ENCODE measurements at places on chromosomes 12 and 14. TPM values are rescaled to one million over a fixed set of nuclear protein-coding genes. Genes with fewer than 3 reads are reported as not detected.

KIF26A gene
- 14.3 TPM for polyA plus RNA-seq

LPAR5 gene
- polyA plus RNA-seq, result 1.5 TPM

AHSA1 gene
- 162 TPM for polyA plus RNA-seq

SAMD15 gene
- 9.0 TPM for polyA plus RNA-seq

ANKRD33 gene
- polyA plus RNA-seq, result 0.36 TPM

DEPDC4 gene
- 4.6 TPM for polyA plus RNA-seq

- DNase-seq, result no peak
Observed at GRCh38 chr12:93243689-93244513, 133.8 kb upstream of the NUDT4 start.

- no peak for DNase-seq
Observed at GRCh38 chr12:23813206-23813605, 136.3 kb downstream of the SOX5 start.

GRCh38 chr12:62817556-62818271, 117.2 kb downstream of the PPM1H start:
- DNase-seq, result no peak

DNA sequence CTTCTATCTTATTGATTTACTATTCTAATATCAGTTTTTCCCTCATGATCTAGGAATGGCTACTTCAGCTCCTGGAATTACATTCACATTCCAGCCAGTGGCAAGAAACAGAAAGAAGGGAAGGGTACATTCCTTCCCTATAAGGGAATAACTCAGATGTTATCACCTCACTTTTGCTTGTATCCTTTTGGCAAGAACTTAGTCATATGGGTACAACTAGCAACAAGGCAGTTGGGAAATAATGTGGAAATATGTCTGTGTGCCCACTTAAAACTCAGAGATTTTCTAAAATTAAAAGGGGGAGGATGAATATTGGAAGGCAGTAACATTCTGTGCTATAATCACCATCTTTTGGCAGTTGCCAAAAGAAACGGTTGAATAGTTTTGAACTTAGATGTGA, 85.6 kb downstream of the MSRB3 start:
- no peak for DNase-seq

DNA sequence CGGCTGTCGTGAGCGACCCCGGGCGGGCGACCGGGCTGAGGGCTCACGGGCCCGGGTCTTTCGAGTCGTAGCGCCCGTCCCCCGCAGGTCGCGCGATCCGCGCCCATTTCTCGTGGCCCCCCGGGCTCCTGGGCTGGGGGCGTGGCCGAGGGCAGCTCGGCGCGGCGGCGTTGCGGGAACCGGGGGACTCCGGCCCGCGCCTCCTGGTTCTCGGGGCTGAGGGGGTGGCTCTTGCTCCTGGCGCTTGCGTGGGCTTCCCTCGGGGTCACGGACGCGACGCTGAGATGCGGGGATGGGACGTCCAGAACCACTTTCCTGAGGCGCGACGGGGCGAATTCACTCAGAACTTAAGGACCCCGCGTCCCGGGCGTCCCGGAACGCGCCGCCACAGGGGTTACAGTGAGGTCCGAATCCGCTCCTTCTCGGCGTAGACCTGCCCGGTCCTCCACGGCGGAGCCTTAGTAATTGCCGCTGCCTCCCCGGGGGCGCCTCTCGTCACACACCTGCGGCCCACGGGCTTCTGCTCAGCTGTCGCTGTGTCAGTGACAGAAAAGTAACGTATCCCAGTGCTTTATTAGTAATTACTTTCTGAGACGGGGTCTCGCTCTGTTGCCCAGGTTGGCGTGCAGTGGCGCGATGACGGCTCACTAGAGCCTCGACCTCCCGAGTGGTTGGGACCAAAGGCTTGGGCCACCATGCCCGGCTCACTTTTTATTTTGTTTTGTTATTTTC, 606 bp downstream of the EP400 start:
- DNase-seq, result no peak

DNA sequence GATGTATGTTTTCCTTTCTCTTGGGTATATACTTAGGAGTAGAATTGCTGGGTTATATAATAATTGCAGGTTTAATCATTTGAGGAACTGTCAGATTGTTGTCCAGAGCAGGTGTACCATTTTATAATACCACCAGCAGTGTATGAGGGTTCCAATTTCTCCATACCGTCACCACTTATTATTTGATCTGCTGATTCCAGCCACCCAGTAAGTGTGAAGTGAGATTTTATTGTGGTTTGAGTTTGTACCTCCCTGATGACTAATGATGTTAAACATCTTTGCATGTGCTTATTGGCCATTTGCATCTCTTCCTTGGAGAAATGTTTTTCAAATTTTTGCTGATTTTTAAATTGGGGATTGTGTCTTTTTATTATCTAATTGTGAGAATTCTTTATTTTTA, 15.1 kb downstream of the NCKAP5L start:
- DNase-seq, result no peak

GRCh38 chr14:74478996-74479635, 14.0 kb downstream of the NPC2 start:
- DNase-seq, result no peak

DNA sequence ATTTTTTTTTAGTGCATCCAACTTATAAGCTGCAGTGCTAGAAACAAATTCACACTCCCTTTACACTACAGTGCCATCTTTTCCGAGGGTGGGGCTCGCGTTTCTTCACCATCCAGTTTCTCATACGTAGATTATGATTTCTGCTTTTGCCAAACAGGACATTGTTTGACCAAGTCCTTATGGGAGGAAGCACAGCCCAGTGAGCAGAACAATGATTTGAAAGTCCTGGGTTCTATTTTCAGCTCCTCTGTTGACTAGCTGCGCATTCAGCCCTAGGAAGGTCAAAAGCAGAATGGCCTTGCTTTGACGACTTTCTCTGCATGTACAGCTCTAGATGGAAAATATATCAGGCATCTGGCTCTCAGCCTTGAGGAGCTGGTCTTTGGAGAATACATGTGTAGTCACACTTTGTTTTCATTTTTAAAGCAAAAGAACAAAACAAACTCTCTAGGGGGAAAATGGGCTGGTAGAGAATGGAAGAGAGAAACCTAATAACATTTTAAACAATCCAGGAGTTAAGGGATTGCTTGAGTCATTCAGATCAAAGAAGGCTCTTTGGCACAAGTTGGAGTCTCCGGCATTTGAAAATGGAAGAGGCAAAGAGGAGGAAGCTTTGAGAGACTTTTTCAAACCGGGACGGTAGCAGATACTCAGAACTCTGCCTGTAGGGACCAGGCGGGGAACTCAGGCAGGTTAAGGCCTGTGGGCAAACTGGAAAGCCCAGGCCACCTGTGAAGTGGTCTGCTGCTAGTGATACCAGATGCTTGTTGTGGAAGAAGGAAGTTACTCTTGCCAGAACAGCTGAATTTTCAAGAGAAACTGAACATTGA, 257.3 kb upstream of the PLEKHG7 start:
- DNase-seq, result no peak

DNA sequence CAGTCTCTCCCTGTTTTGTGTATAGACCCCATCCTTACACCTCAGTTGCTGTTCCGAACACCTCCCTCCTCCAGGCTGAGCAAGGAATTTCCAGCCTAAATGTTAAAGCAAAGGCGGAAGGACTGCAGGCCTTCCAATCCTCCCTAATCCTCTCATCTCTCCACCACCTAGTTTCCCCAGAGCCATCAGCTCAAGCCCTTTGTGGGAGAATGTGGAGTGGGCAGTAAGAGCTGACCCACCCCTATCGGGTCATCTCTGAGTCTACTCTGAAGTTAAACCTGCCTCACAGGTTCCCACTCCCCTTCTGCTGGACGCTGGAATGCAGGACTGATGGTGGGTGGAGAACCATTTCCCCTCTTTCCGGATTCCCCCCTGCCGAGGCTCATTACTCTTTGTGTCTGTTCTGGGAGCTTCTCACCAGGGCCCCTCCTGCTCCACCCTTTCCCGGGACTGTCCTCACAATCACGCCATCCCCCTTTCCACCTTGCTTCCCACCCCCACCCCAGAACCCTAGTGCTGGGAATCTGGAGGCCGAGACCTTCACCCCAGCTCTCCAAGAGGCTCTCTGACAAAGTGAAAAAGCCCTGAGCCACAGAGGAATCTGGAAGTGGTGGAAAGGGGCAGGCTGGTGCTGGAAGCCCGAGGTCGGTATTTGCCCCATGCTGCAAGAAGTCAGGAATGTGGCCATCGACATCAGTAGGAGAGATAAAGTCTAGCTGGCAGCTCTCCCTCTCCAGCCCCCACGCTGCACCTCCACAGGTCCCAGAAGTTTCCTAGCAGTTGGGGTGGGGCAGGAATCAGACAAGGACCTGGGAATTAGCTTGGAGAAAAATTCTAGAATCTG, 3.3 kb upstream of the KRT18 start:
- DNase-seq, result no peak

DNA sequence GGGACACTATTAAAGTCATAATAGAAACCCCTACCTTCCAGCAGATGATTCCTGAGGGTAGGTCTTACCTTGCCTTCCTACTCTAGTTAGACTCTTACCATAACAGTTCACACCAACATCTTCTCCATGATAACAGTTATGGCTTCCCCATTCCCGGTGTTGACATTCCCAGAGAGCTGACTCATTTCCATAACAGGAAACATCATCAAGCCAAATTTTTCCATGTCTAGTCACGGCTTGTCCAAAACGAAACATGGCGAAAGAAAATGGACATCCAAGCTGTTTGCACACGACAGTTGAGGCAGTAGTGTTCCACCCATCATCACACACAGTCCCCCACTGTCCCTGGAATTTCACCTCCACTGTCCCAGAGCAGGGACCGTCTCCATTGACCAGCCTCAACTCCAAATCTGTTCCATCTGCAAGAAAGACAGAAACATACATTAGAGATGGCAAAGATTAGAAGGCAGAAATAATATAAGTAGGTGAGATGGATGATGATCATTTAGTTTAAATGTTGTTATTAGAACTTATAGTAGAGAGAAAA, 10.6 kb downstream of the CD163L1 start:
- no peak for DNase-seq

- no peak for DNase-seq
Observed at GRCh38 chr14:87952307-87953094, 40.5 kb downstream of the GALC start.

DNA sequence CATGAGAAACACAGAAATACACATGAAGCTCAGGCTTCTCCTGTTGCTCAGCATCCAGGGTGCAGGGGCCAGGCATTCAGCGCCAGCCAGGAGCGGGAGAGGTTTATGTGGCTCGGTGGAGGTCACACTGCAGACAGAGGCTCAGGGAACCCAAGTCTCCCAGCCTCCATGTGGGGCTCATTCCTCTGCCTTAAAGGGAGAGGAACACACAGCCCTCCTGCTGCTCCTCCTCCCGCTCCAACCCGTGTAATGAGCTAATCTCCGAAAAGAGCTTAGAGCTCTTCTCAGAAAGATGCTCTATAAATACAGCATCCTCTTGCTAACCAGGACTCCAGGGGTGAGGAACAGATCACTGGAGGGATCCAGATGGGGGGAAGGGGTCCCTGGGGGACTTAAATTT, 28.2 kb downstream of the FGF6 start:
- DNase-seq, result no peak

- no peak for DNase-seq
Observed at GRCh38 chr14:69688299-69688649, 76.9 kb downstream of the SUSD6 start.

DNA sequence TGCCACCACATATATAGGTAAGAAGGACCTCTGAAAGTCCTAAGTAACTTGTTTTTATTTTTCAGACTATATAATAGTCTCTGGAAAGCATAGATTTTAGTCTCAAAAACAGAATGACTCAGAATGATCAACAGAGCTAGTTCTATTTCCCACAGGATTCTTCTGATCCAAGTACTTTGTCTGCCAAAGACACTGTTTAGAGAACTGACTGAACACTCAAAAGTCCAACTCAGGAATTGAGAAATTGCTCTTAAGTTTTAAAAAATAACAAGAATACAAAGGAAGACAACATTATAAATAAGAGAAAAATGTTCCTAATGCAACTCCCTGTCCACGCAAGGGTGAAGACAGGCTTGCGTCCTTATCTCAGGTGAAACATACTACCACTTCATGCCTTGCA, 29.0 kb downstream of the LGMN start:
- DNase-seq, result no peak

GRCh38 chr14:23008831-23009230, 1.1 kb downstream of the C14orf93 start:
- no peak for DNase-seq

- peak; percentile 84 for DNase-seq
Observed at GRCh38 chr14:22570132-22570949, 18.7 kb downstream of the DAD1 start.

DNA sequence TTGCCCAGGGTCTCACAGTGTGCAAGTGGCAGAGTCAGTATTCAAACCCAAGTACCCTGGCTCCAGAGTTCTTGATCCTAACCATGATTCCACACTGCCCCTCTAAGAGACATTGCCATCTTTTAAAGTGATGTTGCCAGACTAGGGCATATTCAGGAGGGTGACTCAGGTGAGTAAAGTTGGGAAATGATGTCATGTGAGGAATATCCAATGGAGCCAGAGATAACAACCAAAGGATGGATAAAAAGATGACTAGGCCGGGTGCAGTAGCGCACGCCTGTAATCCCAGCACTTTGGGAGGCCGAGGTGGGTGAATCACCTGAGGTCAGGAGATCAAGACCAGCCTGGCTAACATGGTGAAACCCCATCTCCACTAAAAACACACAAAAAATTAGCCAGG, 85.6 kb downstream of the SMOC1 start:
- no peak for DNase-seq

DNA sequence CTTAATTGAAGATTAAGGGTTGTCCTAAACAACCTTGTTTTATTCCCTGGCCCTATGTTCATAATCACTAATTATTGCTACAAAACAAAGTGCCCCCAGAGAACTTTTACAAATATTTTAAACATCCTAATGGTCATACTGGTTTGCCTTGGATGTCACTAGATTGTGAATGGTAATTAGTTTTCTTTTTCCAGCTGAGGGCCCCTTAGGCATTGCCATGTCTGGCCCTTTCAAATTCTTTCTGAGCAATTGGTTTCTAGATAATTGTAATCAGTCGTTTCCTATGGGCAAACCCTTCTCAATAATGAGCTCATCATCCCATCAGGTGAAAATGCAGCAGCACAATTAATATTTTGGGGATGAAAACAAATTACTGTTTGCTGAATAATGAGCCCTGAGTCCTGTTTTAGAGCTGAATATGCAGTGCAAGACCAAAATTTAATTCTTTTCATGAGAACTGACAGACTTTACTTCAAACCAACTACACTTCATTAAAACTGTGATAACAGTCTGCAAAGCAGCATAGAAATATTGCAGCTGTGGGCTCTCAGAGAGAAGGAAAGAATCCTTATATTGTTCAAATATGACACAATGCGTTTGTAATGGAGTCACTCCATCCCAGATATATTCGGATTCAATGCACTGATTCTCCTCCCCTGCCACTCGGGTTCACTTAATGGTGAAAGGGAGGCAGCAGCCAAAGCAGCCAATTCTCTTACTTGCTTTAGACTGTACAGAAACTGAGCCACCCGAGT, 67.7 kb upstream of the ARHGAP5 start:
- DNase-seq, result no peak

- no peak for DNase-seq
Observed at GRCh38 chr12:84183576-84183975, 729.0 kb downstream of the SLC6A15 start.

GRCh38 chr12:10115890-10116289, 14.1 kb downstream of the CLEC7A start:
- no peak for DNase-seq

- DNase-seq, result no peak
Observed at GRCh38 chr14:105861985-105862465, 335.6 kb downstream of the TMEM121 start.

Measured in renal cortex interstitium (tissue), 15 donors.